ENCODE measurements at places on chromosomes 12 and 14.

- DNase-seq = no peak
These were observed 44.8 kb downstream of the RHOJ start for GRCh38 chr14:63249092-63249491.

- peak; percentile 77 for DNase-seq
These were observed 131.8 kb upstream of the EEA1 start for GRCh38 chr12:93060666-93061472.

GRCh38 chr12:70508178-70508577, 129.1 kb downstream of the PTPRB start:
- no peak for DNase-seq

GRCh38 chr14:93274055-93274806, 58.6 kb downstream of the BTBD7 start:
- DNase-seq = no peak

- DNase-seq = no peak
These were observed 2.0 kb upstream of the SIX1 start for GRCh38 chr14:60651086-60651795.

DNA sequence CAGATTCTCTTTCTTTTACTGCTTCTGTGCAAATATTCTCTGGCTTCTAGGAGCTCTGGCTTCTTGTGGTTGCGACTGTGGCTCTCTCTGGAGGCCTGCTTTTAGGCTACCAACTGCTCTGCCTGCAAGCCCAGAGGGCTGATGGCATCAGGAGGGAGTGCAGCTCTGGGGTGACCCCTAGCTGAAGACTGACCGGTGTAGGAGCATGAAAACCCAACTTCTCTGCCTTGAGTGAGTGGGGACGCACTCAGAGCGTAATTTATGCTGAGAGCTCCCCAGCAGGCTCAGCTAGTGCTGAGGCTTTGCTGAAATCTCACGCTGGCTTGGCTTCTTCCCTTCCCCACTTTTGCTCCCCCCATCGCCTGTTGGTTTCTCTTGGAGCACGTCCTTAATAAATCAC, 29.9 kb upstream of the RBM19 start:
- no peak for DNase-seq

Data from coronary artery (tissue), 2 donors.